B cell (primary cell): ENCODE measurements at places on chromosomes 2 and 18.

- DNase-seq, result no peak
These were observed 16.6 kb downstream of the EPHA4 start for GRCh38 chr2:221555494-221555846.

DNA sequence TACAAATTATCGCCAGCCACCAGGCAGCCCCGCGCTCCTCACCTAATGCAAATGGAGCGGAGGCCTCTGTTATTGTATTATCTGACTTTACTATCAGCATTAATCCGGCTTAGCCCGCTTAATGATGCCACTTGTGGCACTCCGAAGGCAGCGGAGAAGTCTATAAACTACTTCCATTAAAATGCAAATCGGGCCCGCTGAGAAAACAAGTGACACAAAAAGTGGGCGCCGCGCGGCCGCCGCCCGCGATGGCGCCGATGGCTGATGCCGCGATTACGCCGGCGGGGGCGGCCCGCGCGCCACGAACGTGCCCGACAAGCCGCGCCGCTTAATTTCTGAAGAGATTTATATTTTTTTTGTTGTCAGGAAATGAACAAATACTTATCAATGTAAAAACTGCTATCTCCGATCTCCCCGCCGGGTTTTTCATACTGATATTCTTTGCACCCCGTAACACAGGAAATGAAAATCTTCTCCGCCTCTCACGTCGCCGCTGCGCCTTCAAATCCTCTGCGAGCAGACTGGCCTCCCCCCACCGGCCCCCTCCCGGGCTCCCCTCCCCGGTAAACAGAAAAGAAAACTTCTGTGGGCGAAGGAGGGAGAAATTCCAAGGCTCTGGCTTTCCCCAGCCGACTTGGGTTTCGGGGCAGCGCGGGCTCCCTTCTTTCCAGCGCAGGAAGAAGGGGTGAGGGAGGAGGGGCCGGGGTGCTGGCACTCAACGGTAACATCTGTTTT, 221.8 kb downstream of the INSIG2 start:
- peak; percentile 61 for DNase-seq

- DNase-seq, result no peak
These were observed 187.8 kb upstream of the HDAC4 start for GRCh38 chr2:239588451-239589269.

DNA sequence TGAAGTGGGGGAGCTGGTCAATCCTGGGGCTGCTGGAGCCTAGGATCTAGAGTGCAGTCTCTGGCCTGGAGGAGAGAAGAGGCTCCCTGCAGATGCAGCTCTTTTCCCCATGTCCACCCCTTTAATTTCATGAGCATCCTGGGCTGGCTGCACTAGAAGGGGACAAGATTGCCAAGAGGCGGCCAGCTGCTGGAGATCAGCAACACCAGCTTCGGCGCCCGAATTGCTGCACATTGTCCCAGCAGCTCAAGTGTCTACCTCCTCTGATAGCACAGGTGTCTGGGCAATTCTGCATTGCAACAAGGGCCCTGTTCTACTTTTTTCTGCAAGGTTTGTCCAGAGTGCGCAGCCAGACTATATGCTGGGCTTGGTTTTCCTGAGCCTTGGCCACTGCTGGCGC, 125.7 kb downstream of the AGAP1 start:
- DNase-seq, result no peak

DNA sequence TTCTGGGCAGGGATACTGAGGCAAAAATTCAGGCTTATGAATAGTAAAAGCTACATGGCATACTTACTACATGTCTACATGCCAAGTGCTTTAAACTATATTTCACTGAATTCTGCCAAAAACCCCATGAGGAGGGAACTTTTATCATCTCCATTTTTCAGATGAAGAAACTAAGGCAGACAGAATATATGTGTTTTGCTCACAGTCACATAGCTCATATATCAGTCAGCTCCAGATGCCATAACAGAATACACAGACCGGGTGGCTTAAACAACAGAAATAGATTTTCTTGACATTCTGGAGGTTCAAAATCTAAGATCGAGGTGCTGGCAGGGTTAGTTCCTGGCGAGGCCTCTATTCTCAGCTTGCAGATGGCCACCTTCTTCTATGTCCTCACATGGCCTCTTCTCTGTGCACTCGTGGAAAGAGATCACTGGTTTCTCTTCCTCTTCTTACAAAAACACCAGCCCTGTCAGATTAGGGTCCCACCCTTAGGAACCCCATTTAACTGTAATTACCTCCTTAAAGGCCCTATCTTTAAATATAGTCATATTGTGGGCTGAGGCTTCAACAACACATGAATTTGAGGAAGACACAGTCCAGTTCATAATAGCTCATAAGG, 27.1 kb upstream of the CREB1 start:
- peak; percentile 85 for DNase-seq

- no peak for DNase-seq
These were observed 38.6 kb downstream of the CABLES1 start for GRCh38 chr18:23173912-23174311.

DNA sequence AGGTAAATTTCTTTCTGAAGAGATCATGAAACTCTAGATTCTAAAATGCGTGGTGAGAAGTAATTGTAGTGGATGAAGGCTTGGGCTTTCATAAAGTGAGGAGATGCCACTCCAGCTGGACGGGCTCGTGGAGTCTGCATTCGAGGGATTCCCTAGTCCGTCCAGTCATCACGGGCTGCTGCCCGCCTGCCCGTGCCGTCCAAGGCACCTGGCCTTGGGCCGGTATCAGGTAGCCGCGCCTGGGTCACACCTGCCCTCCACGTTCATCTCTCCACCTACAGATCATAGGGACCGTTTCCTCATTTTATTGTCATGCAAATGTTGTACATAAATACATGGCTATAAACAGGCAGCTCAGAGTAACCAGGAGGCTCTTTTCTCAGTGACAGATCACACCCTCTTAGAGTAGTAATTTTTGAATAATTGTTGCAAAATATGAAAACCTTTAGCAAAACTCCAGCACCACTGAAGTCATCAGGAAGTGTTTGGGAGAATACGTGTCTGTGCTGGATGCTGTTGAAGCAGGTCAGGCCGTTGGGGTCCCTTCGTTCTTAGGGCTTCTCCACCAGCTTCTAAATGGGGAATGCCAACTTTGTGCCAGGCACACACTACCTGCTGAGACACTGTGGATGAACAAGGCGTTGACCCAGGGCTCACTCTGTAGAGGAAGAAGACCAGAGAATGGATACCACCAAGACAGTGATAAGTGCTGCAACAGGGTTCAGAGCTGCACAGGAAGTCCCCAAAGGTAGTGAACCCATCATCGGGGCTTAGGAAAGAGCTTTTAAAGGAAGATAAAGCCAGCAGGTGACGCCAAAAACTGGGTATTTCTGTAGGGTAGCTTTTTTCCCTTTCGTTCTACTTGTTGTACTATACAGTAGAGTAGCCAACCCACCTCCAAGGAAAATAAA, 112.5 kb downstream of the FAM210A start:
- peak; percentile 86 for DNase-seq

GRCh38 chr18:47754311-47755101, 176.0 kb downstream of the SMAD2 start:
- DNase-seq, result peak; percentile 25

DNA sequence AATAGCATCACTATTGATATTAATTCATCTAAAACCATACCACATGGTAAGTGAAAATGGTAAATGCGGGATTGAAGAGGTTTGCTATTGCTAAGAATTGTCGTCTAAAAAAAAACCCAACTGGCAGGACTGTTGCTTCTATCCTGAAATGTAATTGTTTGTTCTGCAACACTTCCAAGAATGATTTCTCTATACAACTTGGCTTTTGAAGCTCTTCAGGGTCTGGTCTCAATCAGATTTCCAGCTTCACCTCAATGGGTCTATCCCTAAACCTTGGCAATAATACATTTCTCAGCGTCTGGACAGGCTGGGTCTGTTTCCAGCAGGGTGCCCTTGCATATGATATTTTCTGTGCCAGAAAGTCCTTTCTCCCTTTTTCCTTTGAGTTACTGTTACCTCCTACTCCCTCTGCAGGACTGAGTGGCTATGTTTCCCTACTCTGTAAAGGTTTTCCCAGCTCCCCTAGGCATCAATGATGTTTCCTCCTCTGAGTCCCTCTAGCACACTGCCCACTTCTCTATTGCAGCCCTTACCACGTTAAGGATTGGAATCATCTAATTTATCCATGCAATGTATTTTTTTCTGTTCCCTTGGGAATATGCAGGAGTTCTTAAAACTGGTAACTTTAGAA, 118.2 kb upstream of the REV1 start:
- DNase-seq, result no peak

DNA sequence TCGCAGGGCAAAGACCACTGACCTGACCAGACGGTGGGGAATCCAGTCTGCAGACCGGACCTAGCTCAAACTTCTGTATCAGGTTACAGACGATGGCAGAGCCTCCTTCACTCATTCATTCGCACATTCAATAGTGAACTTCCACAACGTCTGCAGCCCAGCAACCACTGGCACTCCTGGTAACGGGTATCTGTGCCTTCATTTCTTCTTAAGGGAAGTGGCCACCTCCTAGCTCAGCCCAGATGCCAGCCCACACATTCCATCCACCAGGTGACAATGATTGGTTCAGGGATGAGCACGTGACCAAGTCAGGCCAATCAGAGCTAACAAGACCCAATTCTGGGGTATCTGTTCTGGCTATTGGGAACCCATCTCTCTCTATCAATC, 15.9 kb upstream of the ARMC9 start:
- no peak for DNase-seq

GRCh38 chr2:15284614-15285013, 276.5 kb downstream of the NBAS start:
- DNase-seq, result no peak

- DNase-seq, result no peak
These were observed 656.9 kb downstream of the DSC3 start for GRCh38 chr18:30385684-30386083.

DNA sequence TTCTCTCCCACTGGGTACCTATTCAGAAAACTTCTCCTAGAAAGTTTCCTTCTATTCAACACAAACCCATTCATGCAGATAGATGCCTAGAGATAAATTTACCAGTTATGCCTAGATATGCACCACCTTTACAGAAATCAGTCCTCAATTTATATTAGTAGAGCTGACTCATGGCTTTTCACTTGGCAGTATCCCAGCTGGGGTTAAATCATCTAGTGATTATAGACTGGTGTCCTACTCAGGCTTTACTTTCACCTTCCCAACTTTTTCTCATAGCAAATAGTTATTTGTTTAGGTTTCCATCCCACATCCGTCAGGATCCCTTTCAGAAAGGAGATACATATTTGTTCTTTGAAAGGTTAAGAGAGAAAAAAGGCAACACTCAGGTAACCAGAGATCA, 124.5 kb downstream of the AQP4 start:
- no peak for DNase-seq

DNA sequence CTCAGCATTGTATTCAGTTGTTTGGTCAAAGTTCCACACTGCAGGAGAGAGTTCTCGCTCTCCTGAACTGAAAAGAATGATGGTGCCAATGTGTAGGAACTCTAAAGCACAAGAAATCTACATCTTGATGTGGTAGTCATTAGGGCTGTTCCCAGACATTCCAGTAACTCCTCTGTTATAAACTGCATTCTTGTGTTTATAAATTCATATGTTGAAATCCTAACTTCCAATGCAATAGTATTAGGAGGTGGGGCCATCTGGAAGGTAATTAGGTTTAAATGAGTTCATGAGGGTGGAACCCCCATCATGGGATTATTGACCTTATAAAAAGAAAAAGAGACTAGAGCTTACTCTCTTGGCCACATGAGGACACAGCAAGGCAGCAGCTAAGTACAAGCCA, 239.6 kb downstream of the CDH20 start:
- no peak for DNase-seq

DNA sequence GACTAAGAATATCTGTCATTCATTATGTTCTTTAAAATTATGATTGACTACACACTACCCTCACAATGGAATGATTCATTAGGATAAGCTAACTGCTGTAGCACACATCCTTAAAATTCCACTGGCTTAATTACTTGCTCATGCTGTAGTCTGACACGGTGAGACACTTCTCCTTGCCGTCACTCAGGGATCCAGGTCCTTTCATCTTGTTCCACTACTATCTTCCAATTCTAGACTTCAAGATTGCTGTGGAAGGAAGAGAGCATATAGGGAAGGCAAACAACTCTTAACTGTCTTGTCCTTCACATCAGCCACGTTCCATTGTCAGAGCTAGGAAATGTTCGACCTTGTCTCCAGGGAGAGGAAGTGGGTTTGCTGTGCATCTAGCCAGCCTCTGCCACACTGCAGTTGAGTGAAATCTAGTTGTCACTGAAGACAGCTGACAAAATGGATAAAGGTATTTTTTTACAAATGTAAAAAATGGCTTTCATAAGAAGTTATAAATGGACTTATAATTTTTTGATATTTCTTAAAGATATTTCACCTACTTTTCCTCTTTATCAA, 30.1 kb downstream of the GREB1L start:
- DNase-seq, result no peak

- no peak for DNase-seq
These were observed 103.1 kb downstream of the RTN4 start for GRCh38 chr2:54947136-54947535.

DNA sequence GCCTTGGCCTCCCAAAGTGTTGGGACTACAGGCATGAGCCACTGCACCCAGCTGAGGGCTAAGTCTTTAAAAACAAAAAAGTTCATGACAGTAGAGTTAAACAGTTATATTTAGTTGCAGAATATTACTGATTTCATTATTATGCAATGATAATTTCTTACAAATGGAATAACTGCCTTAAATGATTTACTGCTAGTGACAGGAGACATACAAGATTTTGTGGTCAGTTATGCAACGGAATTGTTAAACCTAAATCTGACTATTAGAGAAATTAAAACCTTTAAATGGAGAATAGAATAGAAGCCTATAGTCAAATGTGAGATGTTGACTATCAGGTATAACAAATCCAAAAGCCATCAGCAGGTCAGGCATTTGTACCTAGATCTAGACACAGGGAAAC, 10.3 kb upstream of the DNAJC10 start:
- DNase-seq, result no peak

DNA sequence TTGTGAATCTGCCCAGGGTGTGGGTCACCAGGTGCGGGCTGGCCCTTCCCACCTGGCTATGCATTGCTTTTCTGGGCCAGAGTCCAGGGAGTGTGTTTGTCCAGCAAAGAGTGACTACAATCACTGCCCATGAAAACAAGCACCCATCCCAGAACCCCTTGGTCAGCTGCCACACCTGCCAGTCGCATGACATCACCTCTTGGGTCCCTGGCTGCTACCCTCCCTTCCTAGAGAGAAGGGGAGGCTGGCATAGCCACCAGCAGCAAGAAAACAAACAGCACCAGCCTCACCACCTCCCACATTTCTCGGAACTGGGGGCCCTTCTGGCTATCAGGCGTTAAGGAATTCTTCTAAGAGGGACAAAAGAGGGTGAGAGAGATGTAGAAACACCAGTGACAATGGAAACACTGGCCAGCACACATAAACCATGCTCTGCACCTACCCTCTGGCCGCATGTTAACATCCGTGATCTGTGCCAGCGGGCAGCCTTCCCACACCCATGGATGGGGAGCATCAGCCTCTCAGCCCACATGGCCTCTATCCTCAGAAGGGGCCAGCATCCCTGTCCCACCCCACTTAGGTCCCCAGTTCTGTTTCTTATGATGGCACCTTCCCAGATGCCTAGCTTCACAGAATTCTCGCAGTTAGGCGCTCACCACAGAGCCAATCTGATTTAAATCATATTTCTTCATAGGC, 109.7 kb upstream of the GLI2 start:
- no peak for DNase-seq

GRCh38 chr2:70735071-70735470, 32.9 kb downstream of the ADD2 start:
- DNase-seq, result no peak

- no peak for DNase-seq
These were observed 12.5 kb downstream of the NPC1 start for GRCh38 chr18:23573626-23574431.
